ENCODE measurements at places on chromosomes 1 and 21.

- no peak for DNase-seq
These were observed 239.3 kb downstream of the NPHP4 start for GRCh38 chr1:5752746-5753548.

GRCh38 chr1:234579967-234580366 is 30.0 kb downstream of the IRF2BP2 start:
- DNase-seq, result peak; percentile 84

DNA sequence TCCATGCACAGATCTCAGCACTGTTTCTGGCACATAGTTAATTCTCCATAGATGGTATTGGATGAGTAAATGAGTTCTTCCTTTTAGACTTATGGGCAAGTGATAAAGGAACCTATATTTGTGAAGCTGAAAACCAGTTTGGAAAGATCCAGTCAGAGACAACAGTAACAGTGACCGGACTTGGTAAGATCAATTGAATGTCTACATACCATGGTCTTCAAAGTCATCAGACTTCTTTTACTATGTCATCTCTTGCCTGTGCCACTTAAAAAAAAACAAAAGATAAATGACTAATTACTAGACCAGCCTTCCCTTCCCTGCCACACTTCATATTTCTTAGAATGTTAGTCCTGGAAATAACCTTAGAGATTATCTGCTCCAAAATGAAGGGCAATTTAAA is 246.7 kb downstream of the HMCN1 start:
- no peak for DNase-seq

GRCh38 chr1:29271724-29272123 is 35.4 kb downstream of the PTPRU start:
- DNase-seq, result no peak

GRCh38 chr1:3033790-3034090 is 12.5 kb downstream of the ACTRT2 start:
- no peak for DNase-seq

- no peak for DNase-seq
These were observed 65.8 kb upstream of the RGL1 start for GRCh38 chr1:183739082-183739481.

DNA sequence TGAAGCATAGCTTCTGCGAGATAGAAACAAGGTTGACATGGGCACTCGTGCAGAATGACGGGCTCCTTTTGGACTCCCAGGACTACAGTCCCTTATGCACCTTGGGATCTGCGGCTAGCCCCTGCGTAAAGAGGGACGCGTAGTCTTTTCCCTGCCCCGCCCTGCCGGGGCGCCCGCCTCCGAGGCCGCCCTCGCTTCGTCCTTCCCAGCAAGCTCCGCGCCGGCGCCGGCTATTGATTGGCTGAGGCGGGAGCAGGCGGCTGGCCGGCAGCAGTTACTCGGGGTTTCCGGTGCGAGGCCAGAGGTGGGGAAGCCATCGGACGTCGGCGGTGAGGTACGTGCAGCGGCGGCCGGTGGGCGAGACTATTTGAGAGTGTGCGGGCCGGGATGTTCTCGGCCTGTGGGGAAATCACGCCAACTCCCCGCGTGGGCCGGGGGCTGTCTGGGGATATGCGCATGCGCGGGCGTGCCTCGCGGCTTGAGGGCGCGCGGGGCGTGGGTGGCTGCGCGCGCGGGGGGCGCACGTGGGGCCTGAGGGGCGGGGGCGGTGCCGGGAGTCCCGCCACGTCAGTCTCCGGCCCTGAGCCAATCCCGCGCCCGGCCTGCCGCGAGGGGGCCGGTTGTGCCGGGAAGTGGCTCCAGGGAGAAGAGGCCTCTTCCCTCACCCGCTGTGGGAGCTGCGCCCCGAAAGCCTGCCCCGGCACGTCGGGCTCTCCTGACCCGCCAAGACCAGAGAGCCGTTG is at the start of gene TXLNA:
Gene TXLNA (plus strand): TSS at position 233 of the 743 bp plus-strand sequence. CDS start 671 bp downstream, outside the sequence.
- DNase-seq, result peak; percentile 95

- DNase-seq, result peak; percentile 36
These were observed 416.7 kb downstream of the LRRIQ3 start for GRCh38 chr1:73781251-73781650.

DNA sequence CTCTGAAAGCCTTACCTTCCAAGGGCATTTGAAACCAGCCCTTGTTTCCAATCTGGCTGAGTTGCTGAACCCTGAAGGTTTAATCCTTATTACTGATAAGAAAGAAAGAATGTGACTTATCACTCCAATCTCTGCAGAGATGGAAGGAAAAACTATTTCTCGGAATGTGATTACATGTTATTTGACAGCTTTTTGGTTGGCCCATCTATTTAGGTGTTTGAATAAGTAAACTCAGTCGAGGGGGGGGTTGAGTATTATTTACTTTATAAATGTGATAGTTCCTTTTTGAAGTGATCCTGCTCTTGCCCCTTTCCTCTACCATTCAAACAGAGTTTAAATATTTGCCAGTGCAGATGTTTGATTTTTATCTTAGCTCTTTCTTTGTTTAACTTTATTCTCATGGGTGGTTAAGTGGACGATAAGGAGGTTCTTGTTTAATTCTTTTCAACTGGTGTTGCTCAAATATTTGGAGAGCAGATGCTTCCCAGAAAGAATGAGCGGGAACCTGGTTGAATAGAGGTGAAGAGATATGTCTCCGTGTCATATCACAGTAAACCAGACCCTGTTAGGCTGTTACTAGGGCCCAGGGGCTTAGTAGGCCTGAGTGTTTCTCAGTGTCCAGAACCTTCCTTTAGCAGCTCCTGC is 126.1 kb downstream of the CACHD1 start:
- no peak for DNase-seq

DNA sequence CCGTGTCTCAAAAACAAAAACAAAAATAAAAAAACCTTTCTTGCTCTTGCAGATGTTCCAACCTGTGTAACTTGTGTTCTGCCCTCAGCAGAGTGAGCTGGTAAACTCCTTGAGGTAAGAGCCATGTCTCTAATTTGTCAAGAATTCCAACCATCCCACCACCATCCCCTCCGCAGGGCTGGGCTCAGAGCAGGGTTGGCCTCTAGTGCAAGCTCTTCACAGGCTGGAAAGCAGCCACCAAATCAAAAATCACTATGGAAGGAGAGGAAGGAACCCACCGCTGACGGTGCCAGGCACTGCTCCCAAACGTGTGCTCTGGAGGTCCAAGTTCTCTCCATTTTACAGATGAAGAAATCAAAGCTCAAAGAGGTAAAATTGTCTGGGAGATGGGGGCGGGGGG is 9.4 kb downstream of the PLEKHA6 start:
- DNase-seq, result no peak

GRCh38 chr1:208851366-208851765 is 607.2 kb upstream of the PLXNA2 start:
- DNase-seq, result no peak

GRCh38 chr1:73736125-73736524 is 461.9 kb downstream of the LRRIQ3 start:
- peak; percentile 66 for DNase-seq

DNA sequence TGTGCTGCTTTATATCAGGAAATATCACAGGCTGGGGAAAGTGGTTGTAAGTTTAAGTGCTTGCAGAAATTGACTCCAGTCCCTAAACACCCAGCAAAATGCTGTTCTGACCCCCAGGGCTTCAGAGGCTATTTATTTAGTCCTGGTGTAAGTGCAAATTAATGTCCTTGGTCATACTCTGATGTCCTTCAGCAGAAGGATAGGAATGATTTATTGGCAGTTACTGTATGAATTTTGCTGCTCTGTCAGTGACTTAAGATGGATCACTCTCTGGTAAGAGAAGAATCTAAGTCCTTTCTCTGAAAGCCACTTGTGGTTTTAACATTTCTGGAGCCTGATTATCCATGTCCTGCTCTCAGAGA is 21.9 kb downstream of the FAM20B start:
- DNase-seq, result no peak

GRCh38 chr1:15775706-15776105 is 17.1 kb downstream of the FBLIM1 start:
- no peak for DNase-seq

- no peak for DNase-seq
These were observed 27.4 kb downstream of the KCNN3 start for GRCh38 chr1:154842635-154843034.

DNA sequence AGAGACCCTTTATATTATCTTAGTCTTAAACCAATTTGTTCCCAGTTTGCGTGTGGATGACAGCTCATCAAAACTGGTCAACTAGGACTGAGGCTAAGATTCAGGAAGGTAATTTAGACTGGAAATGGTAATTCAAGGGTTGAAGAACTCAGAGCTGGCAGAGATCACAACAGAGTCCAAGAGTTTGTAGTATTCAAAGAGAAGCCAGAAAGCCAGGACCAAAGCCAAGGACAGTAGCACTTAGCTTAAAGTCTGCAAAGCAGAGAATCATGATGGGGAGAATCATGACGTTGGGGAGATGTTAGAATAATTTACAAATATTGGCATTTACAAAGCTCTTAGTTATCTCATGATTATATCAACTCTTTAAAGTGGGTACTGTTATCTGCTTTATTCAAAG is 32.6 kb downstream of the RNF11 start:
- DNase-seq, result no peak

DNA sequence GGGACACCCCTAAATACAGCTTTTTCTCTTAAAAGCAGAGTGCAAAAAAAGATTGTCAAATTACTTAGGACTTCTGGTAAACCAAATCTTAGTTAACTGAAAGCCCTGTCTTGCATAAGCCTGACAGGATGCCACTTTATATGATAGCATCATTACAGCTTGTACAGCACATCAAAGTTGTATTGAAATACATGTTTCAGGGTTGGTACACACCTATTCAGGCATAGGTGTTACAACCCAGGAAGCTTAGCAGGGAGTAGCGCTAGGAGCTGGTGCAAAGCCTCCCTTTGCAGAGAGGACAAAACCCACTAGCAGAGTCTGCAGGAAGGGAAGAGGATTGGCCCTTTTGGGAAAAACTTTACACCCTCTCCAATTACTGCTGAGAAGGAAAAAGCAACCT is 258.9 kb upstream of the SGIP1 start:
- no peak for DNase-seq

All from OCI-M1 (cell line).